Neural crest cell (in vitro differentiated cells): ENCODE measurements at places on chromosomes 7 and 10. TPM values are rescaled to one million over a fixed set of nuclear protein-coding genes. Genes with fewer than 3 reads are reported as not detected.
A peak's percentile ranks its signal among the peaks of the same experiment; 100 is the strongest.

DDC gene
- 0.57 and 1.0 TPM in 2 replicates for total RNA-seq

FEZF1 gene
- not detected in 2 replicates for total RNA-seq

FBXL13 gene
- total RNA-seq: 2.1 TPM in 2 replicates

HOXA13 gene
- not detected in 2 replicates for total RNA-seq

SLC26A5 gene
- not detected in 2 replicates for total RNA-seq

FBH1 gene
- total RNA-seq: 73.7 and 74.6 TPM in 2 replicates

SSMEM1 gene
- not detected in 2 replicates for total RNA-seq

GRCh38 chr7:1176891-1177373, 16.9 kb upstream of the ZFAND2A start:
- no peaks in the 10 kb centered on the region for H3K36me3 ChIP-seq
- peaks cover 25% of the 10 kb centered on the region for H3K4me1 ChIP-seq
- peak; percentile 79 for DNase-seq
- H3K27me3 ChIP-seq: peaks cover 12% of the 10 kb centered on the region
- no peak overlapping the region for H3K27ac ChIP-seq

GRCh38 chr7:95141755-95142154, 182.6 kb downstream of the PON1 start:
- no peaks in the 10 kb centered on the region for H3K27me3 ChIP-seq
- peaks cover 17% of the 10 kb centered on the region for H3K36me3 ChIP-seq
- H3K4me1 ChIP-seq: no peaks in the 10 kb centered on the region
- H3K4me3 ChIP-seq: no peak overlapping the region
- no peak for DNase-seq
- no peak overlapping the region for H3K27ac ChIP-seq

DNA sequence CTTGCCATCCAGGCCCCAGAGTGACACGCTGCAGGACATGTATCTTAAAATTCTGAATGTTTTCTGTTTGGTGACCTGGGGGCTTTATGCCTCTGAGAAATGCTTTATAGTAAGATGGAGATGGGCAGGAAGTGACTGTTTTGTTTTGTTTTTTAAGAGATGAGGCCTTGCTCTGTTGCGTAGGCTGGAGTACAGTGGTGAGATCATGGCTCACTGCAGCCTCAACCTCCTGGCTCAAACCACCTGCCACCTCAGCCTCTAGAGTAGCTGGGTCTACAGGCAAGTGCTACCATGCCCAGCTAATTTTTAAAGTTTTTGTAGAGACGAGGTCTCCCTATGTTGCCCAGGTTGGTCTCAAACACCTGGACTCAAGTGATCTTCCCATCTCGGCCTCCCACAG, 20.6 kb downstream of the ZNF777 start:
- no peaks in the 10 kb centered on the region for H3K4me1 ChIP-seq
- no peak for DNase-seq
- no peak overlapping the region for H3K27ac ChIP-seq
- peaks cover 8% of the 10 kb centered on the region for H3K36me3 ChIP-seq
- H3K4me3 ChIP-seq: no peak overlapping the region
- H3K27me3 ChIP-seq: no peaks in the 10 kb centered on the region

- H3K27me3 ChIP-seq: no peaks in the 10 kb centered on the region
- no peak for DNase-seq
- peak overlapping the region; percentile 85 for H3K4me3 ChIP-seq
- no peak overlapping the region for H3K27ac ChIP-seq
- no peaks in the 10 kb centered on the region for H3K36me3 ChIP-seq
These were observed 266 bp upstream of the MDFIC start for GRCh38 chr7:114921631-114922025.

- peaks cover 53% of the 10 kb centered on the region for H3K4me1 ChIP-seq
- no peaks in the 10 kb centered on the region for H3K27me3 ChIP-seq
- no peak overlapping the region for H3K4me3 ChIP-seq
These were observed 259.9 kb downstream of the PTPRN2 start for GRCh38 chr7:158327571-158328180.

DNA sequence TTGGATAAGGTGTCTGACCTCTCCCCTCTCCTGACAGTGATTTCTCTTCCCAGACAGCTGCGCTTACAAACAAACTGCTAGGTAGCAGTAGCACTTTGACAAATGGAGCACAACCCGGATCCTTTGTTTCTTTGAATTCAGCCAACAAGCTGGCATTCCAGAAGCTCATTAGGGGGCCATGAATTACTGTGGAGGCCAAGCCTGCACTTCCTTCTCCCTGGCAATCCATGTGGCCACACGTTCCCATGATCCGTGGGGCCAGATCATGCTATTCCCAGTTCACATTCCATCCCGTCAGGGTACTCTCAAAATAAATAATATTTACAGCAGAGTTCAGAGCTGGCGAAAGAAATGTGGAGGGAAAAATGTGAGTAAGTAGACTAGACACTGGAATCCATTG, 172.4 kb downstream of the PRPF18 start:
- H3K27me3 ChIP-seq: no peaks in the 10 kb centered on the region
- no peak overlapping the region for H3K4me3 ChIP-seq
- peaks cover 14% of the 10 kb centered on the region for H3K36me3 ChIP-seq

- peaks cover 5% of the 10 kb centered on the region for H3K4me1 ChIP-seq
- no peak for DNase-seq
- H3K36me3 ChIP-seq: no peaks in the 10 kb centered on the region
- no peak overlapping the region for H3K4me3 ChIP-seq
- no peak overlapping the region for H3K27ac ChIP-seq
These were observed 7.4 kb upstream of the C10orf67 start for GRCh38 chr10:23351926-23352519.
